ENCODE measurements at places on chromosomes 6 and 20.
A peak's percentile ranks its signal among the peaks of the same experiment; 100 is the strongest.

DNA sequence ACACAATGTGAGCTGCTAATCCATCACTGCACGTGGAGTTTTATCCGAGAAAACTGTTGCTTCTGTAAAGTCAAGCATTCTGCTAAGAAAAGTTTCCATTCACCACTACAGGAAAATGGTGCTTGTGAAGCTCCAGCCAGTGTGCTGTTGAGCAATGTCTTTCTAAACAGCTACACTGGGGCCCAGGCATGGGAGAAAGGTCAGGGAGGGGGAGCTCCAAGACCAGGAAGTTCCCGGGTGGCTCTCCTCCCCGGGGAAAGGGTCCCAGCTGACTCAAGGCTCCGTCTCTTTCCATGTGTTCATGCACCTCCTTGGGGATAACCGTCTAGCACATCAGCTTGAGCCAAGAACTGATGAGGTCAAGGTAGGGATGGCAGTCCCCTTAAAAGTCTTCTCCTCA, 20.5 kb downstream of the RPP40 start:
- no peak for DNase-seq

DNA sequence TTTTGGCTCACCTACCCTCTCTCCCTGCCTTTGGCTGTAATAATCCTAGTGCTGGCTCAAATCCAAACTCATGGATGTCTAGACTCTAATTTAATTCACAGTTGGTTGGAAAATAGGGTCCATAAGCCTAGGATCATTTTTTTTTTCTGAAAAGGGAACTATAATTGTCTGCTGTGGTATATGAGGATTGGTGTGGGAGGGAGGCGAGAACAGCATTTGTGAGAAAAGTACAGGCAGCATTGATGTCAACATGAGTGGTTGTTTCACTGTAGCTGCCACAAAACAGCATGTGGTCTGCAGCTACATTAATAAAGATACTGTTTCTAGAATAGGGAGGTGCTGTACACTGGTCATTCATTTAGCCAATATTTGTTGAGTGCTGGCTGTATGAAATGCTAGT, 18.6 kb upstream of the POLR1H start:
- DNase-seq = no peak

- no peak for DNase-seq
Observed at GRCh38 chr6:135300576-135300975, 119.5 kb downstream of the MYB start.

DNA sequence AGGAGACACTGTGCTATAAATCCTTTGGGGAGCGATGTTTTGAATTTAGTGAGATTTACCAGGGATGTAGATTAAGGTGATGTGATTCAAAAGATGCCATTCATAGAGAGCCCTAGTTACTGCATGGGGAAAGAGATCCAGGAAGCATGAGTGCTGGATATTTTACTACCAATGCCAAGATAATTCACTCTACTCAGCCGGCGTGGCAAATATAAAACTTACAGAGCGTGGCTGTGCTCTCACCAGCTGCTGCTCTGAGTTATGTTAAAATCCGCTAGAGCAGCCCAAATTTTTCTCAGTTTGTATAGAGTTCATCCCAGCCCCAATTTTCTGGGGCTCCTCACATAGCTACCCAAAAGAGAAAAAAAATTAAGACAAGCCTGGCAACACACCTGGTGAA, 48.6 kb downstream of the BFSP1 start:
- no peak for DNase-seq

DNA sequence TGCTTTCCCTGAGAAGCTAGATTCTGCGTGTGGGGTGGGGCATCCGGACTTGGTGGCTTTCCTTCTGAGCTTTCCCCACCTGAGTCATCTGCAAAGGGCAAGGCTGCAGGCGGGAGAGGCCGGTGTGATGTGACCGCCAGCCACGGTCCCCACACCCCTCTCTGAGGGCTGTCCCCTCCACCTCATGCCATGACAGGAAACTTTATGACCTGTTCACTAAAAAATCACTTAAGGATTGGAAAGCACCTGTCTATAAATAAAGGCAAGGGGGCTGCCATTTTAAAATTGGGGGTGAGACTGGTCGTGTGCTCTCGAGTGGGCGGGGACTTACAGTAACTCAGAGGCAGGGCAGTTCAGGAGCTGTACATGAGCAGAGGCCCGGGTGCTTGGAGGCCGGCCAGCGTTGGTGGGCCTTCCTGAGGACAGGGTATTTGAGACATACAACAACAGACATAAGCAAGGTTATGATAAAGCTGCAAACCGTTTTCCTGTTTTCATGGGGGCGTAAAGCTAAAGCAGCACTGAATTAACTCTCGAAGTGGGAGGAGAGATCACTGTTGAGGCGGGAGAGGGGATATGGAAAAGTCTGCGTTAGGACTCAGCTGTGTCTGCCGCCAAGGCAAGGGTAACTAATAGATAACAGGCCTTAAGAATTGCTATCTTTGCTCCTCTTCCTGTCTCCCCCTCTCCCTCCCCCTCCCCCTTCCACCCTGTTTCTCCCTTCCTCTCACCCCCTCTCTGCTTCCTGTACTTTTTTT, 16.1 kb upstream of the SERPINB1 start:
- no peak for DNase-seq

- DNase-seq = no peak
Observed at GRCh38 chr6:142500250-142500786, 198.5 kb downstream of the ADGRG6 start.

DNA sequence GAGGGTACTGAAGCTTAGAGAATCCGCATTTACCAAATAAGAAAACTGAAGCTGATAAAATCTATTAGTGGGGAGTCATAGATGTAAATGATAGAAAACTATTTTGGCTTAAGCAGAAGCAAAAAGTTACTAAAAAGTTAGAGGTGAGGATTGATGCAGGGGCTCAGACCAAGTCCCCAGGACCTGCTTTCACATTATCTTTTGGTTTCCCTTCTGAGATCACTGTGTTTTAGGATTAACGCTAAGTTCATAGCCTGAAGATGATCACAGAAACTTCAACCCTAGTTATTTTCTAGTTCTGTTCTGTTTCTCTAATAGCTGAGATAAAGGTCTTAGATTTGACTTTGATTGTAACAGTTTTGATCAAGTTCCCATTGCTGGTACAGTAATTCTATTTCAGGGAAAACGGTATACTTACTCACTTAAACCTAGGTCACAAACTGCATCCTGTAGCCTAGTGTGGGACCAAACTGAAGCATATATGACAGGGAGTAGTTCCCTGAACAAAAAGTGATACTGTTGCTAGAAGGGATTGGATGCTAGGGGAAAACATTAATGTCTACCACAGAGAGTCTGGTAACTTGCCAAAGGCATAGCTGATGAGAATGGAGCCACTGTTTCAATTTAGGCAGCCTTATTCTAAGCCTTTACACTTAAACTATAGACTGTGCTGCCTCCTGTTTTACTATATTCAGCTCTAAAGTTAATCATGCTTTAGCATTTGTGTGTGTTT, 13.1 kb downstream of the CYB5R4 start:
- no peak for DNase-seq

GRCh38 chr6:113317891-113318574, 539.1 kb upstream of the MARCKS start:
- no peak for DNase-seq

GRCh38 chr6:121210943-121211342, 123.3 kb downstream of the TBC1D32 start:
- DNase-seq = no peak

DNA sequence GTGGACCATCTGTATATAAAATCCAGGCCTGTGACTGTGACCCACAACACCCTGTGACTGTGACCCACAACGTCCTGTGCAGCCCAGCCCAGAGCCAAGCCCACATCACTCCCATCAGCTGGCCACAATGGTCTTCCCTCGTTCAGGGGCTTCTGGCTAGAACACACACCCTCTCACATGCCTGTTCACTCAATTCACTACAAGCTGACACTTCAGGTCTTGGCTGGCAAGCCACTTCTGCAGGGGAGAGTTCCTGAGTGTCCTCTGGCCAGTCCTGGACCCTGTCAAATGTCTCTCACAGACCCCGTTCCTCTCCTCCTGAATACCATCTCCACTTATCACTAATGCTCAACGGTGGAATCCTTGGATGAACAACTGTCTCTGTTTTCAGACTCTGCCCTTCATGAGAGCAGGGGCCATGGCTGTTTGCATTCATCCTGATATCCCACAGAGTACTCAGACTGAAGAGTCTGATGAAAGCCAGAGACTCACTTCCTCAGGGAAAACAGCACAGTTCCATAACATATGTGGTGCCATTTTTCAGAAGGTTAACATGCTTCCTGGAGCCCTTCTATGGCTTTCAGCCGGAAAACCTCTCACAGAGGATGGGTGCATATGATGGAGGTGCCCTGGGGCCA, 56.0 kb downstream of the MYH7B start:
- DNase-seq = peak; percentile 49

DNA sequence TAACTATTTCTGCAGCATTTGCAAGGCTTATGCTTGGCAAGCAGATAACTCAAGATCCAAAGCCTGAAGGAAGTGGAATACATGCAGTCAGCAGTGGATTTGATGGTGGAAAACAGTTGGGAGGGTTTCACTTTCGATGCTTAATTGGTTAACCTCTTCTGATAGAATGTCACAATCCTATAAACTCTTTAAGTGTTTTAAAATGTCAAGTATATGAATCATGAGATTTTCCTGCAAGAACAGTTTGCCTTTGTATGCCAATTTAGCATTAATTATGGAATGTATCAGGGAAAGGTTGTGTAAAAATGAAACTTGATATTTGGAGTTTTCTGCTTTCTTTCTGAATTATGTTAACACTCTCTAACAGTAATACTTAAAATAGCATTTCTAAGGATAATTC, 36.6 kb downstream of the NKX2-4 start:
- DNase-seq = no peak

Data from mesenteric fat pad (tissue), 1 donor.